ENCODE measurements at places on chromosomes 12 and 14.

GRCh38 chr12:14408208-14408607 is 42.7 kb downstream of the ATF7IP start:
- no peak for DNase-seq

GRCh38 chr14:102496958-102497744 is 12.4 kb downstream of the ANKRD9 start:
- DNase-seq: no peak

DNA sequence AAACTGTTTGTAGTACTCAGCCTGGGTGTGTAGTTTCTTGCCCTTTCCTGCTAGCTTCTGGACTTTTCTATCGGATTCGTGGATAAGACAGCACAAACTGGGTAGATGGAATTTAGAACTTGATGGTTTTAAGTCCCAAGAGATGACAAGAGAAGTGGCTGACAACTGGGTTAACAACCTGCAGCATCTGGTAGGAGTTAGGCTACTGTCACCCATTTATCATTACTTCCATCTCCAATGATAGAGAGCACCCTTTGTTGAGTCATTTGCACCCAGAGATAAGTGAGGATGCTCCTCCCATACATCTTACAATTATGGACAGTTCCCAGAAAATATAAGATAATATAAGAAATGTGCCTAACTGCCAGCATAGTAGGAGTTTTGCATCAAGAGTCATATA is 50.2 kb upstream of the FLRT2 start:
- no peak for DNase-seq

- no peak for DNase-seq
Measured at GRCh38 chr12:98370976-98371375, 144.4 kb upstream of the TMPO start.

- DNase-seq: no peak
Measured at GRCh38 chr12:102061096-102061559, 663 bp downstream of the WASHC3 start.

GRCh38 chr12:50788561-50788960 is 24.7 kb downstream of the ATF1 start:
- DNase-seq: no peak

GRCh38 chr14:22887260-22887989 is 4.4 kb downstream of the REM2 start:
- no peak for DNase-seq

DNA sequence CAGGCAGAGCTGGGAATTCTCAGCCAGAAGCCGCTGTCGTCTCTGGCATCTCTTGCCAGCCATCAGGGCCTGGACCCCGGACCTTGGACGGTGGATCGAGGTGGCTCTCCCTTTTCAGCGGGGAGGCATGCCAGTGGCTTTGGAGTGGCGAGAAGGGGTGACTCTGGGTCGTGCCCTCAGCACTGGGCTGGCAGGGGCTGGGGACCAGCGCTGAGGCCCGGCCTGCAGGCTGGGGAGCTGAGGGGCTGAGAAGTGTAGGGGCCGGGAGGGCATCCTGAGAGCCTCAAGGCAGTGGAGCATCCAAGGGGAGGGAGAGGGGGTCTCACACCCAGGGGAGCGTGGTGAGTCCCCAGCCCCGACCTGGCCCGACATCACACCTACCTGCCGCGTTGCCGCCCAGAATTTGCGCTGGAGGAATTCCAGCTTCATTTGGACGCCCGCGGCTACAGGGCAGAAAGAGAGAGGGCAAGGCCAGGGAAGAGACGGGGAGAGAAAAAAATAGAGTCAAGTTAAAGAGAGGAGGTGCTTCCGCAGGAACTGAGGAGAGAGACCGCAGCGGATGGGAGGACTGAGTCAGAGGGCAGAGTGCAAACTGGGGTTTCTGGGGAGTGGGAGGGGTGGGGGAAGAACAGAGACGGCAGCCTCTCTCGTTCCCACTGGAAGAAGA is 9.0 kb upstream of the LRTM2 start:
- DNase-seq: peak; percentile 40

- DNase-seq: no peak
Measured at GRCh38 chr14:68783408-68784225, 9.2 kb downstream of the ZFP36L1 start.
